ENCODE measurements at places on chromosomes 13 and 19.

- H3K27me3 ChIP-seq: no peaks in the 10 kb centered on the region
- H3K4me3 ChIP-seq: no peak overlapping the region
- H3K27ac ChIP-seq: no peak overlapping the region
- peaks cover 26% of the 10 kb centered on the region for H3K4me1 ChIP-seq
- no peak for DNase-seq
- H3K36me3 ChIP-seq: peaks cover 3% of the 10 kb centered on the region
Observed at GRCh38 chr13:114074671-114075315, 57.6 kb downstream of the RASA3 start.

DNA sequence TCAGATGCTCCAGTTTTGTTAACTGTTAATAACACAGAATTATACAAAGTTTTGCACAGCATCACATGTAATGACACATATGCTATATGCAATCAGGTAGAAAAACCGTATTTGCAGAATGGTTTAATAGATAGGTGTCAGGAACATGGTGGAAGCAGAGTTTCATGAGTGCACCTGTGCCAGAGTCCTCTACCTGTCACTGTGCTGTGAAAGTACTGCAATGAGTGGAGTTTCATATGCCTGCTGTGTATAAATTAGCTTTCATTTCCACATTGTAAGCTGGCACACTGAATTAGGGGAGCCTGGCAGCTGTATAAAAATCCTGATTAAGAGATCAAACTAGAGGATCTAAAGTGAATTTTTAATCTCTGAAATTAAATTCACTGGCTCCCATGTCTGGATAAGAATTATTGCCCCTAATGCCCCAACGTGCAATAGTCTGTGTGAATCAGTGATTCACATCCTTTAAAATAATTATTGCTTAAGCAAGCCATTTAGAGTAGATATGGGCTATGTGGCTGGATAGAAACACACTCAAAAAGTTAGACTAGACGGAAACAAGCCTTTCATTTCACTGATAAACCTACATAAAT, 8.5 kb upstream of the EEF1AKMT1 start:
- no peaks in the 10 kb centered on the region for H3K27me3 ChIP-seq
- H3K27ac ChIP-seq: no peak overlapping the region
- H3K36me3 ChIP-seq: no peaks in the 10 kb centered on the region
- H3K4me3 ChIP-seq: no peak overlapping the region

DNA sequence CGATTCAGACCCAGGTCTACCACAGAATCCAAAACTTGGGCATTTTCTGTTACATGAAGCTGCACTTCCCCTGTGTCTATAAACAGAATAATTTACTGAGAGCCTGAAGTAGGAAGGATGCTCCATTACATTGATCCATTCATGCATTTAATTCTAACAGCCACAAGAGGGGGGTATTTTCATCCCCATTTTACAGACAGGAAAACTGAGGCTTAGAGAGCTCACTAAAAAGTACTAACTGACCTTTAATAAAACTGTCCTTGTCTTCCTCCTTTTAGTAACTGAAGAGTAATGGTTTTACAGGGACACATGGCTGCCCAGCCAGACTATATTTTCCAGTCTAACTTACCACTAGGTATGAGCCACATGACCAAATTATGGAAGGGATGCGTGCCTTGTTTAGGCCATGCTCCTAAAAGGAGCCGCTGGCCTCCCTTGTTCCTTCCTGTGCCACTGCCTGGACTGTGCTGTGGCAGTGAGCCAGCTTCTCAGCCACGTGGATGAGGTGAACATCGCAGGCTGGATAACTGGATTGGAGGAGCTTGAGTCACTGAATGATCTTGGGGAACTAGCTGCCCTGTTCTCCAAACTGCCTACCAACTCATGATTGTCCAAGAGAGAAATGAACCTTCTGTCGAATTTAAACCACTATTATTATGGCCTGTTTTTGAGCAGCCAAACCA, 108.3 kb downstream of the DOCK9 start:
- no peak overlapping the region for H3K27ac ChIP-seq
- DNase-seq: no peak
- no peak overlapping the region for H3K4me3 ChIP-seq
- peaks cover 47% of the 10 kb centered on the region for H3K36me3 ChIP-seq

DNA sequence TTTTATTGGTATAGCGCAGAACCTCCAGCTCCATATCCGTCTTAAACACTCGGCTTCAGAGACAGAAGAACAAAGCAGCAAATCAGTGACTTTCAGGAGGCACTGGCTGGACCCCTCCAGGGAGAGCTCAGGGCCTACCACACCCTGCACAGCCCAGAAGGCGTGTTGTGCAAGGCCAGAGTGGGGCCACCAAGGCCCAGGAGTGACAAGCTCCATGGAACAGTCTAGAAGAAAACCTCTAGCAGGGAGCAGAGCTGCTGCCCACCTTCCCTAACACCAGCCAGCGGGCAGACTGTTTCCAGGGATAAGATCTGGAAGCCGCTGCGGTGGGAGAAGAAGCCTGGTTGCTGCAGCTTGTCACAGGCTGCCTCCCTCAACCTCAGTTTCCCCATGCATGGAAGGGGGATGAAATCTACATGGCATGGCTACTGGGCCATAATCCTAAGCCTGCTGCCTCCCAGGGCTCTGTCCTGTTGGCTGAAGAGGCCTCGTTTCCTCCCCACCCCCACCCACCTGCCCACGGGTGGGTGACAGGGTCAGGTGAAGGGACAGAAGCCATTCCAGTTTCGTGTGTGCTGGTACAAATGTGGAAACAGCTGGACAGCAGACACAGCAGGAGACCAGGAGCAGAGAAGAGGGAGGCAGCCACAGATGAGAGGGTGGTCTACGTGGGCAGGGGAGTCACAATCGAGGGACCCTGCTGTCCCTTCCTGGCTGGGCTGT, 57.4 kb downstream of the PEPD start:
- no peak for DNase-seq
- no peaks in the 10 kb centered on the region for H3K27me3 ChIP-seq
- no peaks in the 10 kb centered on the region for H3K36me3 ChIP-seq
- no peak overlapping the region for H3K27ac ChIP-seq

- H3K36me3 ChIP-seq: no peaks in the 10 kb centered on the region
- H3K27ac ChIP-seq: no peak overlapping the region
- H3K4me1 ChIP-seq: no peaks in the 10 kb centered on the region
- H3K4me3 ChIP-seq: no peak overlapping the region
Observed at GRCh38 chr13:21738630-21739029, 67.8 kb downstream of the FGF9 start.

GRCh38 chr13:78339927-78340326, 263.4 kb downstream of the POU4F1 start:
- no peaks in the 10 kb centered on the region for H3K27me3 ChIP-seq
- H3K27ac ChIP-seq: no peak overlapping the region
